ENCODE measurements at places on chromosomes 12 and 14.

DNA sequence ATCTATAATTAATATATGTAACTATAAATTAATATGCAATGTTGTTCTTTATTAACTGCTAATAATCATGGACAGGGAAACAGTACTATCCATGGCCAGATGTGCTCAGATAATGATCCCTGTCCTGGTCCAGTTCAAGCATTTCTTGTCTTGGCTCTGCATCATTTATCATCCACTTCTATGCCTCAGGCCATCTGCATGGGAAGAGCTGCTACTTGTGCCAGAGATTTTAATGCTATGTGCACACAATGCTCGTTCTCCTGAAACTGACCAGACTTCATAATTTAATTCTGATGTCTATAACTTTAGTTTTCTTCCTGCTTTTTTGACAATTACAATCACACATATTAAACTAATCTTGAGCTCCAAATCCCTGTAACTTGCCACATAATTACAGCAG is 11.2 kb upstream of the TMX1 start:
- no peak for DNase-seq

GRCh38 chr12:19404242-19404880 is 34.9 kb upstream of the AEBP2 start:
- DNase-seq = no peak

DNA sequence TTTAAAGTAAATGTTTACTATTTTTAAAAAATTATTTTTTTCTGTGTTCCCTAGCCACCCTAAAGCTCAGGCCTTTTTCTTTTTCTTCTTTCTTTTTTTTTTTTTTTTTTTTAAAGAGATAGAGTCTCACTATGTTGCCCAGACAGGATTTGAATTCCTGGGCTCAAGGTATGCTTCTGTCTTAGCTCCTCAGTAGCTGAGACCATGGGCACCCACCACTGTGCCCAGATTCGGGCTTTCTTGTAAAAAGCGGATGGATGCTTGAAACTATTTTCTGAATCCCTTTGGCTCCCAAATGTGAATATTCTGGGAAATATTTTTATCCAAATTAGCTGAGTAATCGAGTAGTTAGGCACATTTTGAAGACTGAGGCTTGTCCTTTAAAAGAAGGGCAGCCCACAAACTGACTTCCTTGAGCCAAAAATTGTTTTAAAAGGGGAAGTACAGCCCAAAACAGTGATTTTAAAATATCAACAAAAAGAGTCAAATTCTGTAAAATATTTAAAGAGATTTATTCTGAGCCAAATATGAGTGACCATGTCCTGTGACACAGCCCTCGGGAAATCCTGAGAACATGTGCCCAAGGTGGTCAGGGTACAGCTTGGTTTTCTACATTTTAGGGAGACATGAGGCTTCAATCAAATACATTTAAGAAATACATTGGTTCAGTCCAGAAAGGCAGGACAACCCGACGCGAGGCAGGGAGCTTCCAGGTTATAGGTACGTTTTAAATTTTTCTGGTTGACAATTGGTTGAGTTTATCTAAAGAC is 28.8 kb upstream of the HIGD1C start:
- DNase-seq = no peak

GRCh38 chr14:104319491-104320241 is 181.3 kb downstream of the KIF26A start:
- DNase-seq = no peak

- DNase-seq = no peak
These were observed 63.1 kb downstream of the DIP2B start for GRCh38 chr12:50567926-50568325.

GRCh38 chr14:21894003-21894897 is 220.6 kb upstream of the OR4E1 start:
- DNase-seq = no peak

- DNase-seq = no peak
These were observed 9.8 kb downstream of the ISCA2 start for GRCh38 chr14:74503291-74503937.

DNA sequence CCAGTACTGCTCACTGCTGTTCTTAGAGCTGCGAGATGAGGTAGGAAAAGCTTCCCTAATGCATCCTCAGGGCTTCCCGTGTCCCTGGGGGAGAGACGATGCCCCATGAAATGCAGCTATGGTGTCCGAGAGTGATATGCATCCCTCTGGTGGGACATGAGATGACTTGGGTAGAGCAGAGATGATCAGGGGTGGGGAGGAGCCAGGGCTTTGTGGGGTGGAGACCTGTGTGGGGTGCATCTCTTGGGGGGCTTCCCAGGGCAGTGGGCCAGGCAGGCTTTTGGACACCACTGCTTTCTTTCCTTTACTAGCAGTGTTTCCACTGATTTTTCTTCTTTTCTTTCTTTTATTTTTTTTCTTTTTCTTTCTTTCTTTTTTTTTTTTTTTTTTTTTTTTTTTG is 147.3 kb downstream of the ADGRD1 start:
- no peak for DNase-seq

- no peak for DNase-seq
These were observed 37.1 kb downstream of the ZC3H14 start for GRCh38 chr14:88599761-88600439.

DNA sequence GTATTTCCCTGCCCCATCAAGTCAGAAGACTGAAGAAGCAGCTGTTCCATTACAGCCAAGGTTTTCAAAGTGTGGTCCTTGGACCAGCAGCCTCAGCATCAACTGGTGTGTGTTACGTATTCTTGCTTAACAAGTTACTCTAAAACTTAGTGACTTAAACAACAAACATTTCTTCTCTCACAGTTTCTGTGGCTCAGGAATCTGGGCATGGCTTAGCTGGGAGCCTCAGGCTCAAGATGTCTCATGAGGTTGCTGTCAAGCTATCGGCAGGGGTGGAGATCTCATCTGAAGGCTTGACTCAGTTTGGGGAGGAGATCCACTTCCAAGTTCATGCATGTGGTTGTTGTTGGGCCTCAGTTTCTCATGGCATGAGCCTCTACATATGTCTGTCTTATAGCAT is 174.5 kb downstream of the KTN1 start:
- DNase-seq = no peak

DNA sequence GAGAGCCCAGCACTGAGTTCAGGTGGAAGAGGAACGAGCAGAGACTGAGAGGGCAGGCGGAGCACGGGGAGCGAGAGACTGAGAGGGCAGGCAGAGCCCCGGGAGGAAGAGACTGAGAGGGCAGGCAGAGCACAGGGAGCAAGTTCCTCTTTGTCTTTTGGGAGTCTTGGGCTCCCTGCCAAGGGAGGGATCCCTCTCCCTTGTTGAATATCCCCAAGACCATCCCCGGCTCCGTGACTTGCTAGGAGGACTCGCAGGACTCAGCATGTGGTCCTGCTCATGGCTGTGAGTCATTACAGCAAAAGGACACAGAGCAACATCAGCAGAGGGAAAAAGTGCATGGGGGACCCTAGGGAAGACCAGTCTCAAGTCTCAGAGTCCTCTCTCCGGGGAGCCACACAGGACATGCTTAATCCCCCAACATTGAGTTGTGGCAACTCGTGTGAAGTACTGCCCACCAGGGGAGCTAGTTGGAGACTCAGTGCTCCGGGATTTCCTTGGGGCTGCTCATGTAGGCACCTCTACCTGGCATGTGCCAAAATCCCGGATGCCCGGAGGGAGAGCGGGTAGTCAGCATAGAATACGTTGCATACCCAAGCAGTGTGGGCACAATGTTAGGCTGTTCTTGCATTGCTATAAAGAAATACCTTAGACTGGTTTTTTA is 81.0 kb downstream of the CCDC92 start:
- DNase-seq = no peak

DNA sequence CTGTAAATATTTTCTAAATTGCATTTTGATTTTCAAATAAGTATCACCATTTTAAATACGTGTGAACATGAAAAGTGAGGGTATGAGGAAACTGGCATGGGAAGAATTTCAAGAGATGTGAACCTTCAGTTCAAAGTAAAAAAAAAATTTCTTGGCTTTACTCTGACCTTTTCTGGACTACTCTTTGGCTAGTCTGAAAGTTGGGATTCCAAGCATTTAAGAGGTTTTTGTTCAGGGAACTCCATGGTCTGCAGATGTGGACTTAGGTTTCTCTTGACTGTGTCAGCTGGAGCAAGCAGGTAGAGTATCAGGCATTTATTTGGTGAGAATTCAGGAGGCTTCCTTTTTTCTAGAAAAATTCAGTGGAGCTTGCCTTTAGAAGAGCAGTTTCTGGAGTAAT is 311.6 kb downstream of the LRIG3 start:
- no peak for DNase-seq

- no peak for DNase-seq
These were observed 54.9 kb upstream of the GNG2 start for GRCh38 chr14:51805541-51805940.

- no peak for DNase-seq
These were observed 7.5 kb downstream of the VTI1B start for GRCh38 chr14:67666750-67667449.

- no peak for DNase-seq
These were observed 17.1 kb downstream of the ACTN1 start for GRCh38 chr14:68961781-68962584.

DNA sequence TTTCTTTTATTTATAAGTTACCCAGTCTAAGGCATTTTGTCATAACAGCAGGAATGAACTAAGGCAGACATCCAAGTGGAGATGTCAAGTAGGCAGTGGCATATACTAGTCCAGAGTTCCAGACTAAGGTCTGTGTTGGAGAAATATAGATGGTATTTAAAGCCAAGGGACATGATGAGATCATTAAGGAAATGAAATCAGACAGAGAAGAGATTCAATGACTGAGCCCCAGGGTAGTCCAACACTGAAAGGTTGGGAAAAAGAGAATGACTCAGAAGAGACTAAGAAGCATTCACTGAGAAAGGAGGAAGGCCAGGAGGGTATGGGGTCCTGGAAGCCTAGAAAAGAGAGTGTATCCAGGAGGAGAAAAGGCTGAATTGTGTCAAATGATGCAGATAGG is 442.2 kb upstream of the CCDC196 start:
- DNase-seq = no peak

GRCh38 chr12:55816881-55817344 is 611 bp downstream of the SARNP start:
- DNase-seq = no peak

- DNase-seq = no peak
These were observed 61.0 kb upstream of the PELI2 start for GRCh38 chr14:56057071-56057741.

GRCh38 chr14:24368562-24369252 is 723 bp downstream of the NFATC4 start:
- peak; percentile 5 for DNase-seq

- DNase-seq = no peak
These were observed 22.4 kb downstream of the ASB2 start for GRCh38 chr14:93953739-93954515.

GRCh38 chr14:46384611-46385010 is 267.0 kb downstream of the RPL10L start:
- DNase-seq = no peak

- DNase-seq = no peak
These were observed 2.6 kb downstream of the GXYLT1 start for GRCh38 chr12:42141981-42142606.

DNA sequence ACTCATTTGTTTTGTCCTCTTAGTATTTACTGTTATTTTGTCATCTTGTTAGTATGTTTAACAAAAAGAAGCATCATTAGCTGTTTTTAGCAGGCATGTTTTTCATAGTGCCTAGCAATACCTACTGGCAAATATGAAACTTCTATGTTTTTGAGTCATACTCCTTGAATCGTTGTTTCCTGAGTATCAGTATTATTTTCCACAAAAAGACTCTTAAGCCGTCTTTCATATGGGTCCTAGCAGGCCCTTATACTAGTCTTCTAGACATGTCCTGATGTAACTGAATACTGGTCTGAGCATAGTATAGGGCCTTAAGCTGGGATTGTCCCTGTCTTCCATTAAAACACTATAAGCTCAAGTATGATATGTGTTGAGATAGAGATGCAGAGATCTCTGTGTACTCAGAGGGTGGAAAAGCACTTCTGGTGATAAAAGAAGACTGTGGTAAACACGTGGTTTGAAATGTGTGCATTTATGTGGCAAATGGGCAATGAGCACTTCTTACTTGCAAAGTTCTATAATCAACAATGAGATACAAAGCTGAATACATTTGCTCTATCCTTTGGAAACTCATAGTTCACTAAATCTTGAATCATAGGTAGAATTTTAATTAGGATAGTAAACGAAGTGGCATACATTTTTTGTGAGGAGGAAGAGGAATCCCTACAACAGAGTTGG is 348.8 kb downstream of the PDZRN4 start:
- DNase-seq = no peak

- no peak for DNase-seq
These were observed 42.6 kb upstream of the POC1B start for GRCh38 chr12:89568484-89568883.

DNA sequence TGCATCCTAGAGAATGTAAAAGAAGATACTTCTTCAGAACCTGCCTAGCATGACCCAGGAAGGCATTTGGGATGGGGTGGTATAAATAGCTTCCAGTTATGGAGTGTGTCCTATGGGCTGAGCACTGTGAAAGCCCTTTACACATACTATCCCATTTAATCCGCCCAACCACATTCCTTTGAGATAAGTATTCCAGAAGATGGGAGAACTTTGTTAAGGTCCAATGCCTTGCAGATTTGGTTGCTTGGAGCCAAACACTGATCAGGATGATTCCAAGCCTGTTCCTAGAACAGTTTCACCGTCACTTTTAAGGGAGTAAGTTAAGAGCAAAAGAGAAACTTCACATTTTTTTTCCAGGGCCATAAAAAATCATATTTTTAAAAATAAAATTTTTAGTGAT is 82.5 kb upstream of the CLMN start:
- DNase-seq = no peak

- DNase-seq = peak; percentile 9
These were observed 1.1 kb downstream of the HDAC7 start for GRCh38 chr12:47818467-47819137.

- DNase-seq = no peak
These were observed 79.7 kb upstream of the DIO3 start for GRCh38 chr14:101481557-101481956.

GRCh38 chr12:52027085-52027843 is 20.5 kb downstream of the TAMALIN start:
- DNase-seq = no peak

DNA sequence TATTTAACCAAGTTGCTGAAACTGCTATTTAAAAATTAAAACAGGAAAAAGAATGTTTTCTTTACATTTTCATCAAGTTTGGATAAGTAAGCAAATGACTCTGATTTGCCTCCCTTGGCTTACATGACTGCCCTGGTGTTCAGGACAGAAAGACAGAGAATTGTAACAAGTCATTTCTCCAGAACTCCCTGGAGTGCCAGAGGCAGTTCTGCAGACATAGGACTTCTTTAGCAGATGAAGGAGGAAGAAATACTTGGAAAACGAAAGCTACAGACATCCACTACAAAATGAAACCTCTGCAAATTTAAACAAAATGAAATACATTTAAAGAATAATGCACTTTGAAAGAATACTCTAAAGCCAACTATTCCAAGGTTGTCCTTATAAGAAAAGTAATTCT is 253.9 kb downstream of the LRFN5 start:
- no peak for DNase-seq

DNA sequence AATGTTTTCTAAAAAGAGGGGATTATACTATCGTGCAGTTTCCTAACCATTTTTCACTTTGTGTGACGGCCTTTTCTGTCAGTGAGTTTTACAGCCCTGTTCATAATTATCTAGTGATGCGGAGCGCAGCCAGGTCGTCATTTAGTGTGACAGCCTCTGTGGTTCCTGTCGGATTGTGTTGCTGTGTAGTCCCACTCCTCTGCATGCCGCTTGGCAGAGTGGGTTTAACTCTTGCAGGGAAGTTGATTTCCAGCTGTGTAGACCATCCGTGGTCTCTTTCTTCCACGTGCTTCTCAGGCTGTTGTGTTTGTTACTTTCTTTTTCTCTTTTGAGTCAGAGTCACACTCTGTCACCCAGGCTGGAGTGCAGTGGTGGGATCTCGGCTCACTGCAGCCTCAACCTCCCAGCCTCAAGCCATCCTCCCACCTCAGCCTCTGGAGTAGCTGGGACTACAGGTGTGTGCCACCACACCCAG is 8.6 kb downstream of the RAN start:
- no peak for DNase-seq

All from C1 segment of cervical spinal cord (tissue), 14 donors.